ENCODE measurements at places on chromosomes 1 and 21. TPM values are rescaled to one million over a fixed set of nuclear protein-coding genes. Genes with fewer than 3 reads are reported as not detected.
A peak's percentile ranks its signal among the peaks of the same experiment; 100 is the strongest.

Gene RAB7B
- total RNA-seq, result 0.73 TPM

DNA sequence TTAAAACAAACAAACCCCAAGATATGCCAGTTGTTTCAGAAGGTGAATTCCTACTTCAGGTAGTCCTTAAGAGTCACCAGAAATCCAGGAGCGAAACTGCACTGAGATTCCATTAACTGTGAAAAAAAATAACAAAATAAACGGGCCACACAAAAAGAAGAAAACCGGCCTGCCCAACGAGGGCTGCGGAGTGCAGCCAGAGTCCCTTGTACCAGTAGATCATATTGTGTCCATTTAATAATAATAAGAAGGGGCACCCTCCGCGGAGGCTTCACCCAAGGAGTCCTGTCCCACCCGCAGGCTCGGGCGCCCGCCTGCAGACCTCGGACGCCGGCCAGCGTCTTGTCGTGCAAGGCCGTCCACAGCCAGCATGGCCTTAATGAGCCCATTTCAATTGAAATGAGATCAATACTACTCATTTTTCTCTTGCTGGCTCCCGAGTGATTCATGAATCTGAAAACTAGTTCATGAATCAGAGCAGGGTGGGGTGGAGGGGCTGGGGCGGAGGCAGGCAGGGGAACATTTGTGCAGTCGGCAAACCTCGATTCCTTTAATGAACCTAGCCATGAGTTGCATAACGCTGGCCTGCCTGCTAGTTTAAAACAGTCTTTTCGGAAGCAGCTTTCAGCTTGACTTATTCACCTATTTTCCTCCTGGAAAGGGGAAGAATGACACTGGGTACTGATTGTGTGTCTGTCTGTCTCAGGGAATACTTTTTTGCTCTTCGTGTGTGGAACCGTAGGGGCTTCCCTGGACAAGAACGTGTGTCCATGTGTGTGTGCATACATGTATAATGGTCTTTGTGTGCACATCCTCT lies 113.1 kb upstream of the IRF2BP2 start:
- DNase-seq, result peak; percentile 72

- DNase-seq, result no peak
Observed at GRCh38 chr1:24929398-24930259, 447 bp downstream of the RUNX3 start.

GRCh38 chr21:37607081-37607480 lies 240.5 kb downstream of the DYRK1A start:
- DNase-seq, result no peak

Gene SIPA1L2
- 3.0 TPM for total RNA-seq

DNA sequence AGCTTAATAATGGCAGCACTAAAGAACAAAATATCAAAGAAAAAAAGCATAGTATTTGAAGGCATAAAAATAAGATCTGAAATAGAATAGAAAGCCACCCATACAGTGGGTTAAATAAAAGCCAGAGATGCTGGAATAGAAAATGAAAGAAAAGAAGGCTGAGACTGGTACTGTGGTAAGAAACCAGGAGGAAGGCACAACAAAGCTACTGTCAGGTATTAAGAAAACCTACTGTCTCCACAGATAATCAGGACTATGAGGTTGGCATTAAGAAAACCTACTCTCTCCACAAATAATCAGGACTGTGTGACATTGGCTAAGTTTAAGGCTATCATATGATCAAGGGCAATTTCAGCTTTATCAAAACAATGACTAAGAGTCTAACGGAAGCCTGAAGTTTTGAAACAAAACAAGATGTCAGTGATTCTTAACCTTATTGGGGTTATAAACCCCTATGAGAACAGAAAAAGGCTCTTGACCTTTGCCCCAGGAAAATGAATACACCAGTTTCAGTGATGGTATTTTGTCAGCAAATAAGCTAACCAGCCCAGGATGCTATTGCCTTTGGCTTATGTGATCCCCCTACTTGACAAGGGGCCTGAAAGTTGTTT lies 24.4 kb downstream of the MCOLN2 start:
- DNase-seq, result no peak

DNA sequence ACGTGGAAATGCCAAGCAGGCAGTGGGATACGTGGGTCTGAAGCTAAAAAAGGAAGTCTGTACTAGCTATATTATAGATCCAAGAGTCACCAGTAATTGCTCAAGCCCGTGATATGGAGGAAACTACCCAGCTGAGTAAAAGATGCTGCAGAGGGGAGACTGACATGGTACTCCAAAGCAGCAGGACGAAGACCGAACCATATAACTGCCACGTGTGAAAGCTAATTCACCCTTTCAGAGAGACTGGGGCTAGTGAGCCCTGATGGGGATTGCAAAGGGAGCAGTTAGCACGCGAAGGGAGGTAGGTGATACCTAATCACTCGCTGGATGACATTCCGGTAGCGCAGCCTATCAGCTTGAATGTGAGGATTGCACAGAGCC lies 316 bp downstream of the AP4B1 start:
- no peak for DNase-seq
